Fibroblast of skin of right quadriceps (primary cell): ENCODE measurements at places on chromosomes 12 and 14.

GRCh38 chr12:124350491-124350890 lies 55.6 kb downstream of the RFLNA start:
- no peak for DNase-seq

DNA sequence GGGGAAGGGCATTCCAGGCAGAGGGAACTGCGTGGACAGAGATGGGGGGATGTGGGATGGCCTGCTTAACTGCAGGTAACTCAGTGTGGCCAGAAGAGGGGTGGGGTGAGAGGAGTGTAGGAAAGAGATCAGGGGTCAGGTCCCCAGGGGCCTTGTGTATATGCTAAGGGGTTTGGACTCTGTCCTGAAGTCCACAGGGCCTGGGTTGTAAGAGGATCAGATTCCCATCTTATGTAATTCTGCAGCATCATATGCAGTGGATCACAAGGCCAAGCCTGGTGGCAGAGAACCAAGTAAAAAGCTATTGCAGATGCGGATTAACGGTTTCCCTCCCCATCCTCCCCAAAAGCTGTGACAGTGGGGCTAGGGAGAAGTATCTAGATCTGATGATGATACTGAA lies 8.7 kb downstream of the TCTN1 start:
- no peak for DNase-seq

DNA sequence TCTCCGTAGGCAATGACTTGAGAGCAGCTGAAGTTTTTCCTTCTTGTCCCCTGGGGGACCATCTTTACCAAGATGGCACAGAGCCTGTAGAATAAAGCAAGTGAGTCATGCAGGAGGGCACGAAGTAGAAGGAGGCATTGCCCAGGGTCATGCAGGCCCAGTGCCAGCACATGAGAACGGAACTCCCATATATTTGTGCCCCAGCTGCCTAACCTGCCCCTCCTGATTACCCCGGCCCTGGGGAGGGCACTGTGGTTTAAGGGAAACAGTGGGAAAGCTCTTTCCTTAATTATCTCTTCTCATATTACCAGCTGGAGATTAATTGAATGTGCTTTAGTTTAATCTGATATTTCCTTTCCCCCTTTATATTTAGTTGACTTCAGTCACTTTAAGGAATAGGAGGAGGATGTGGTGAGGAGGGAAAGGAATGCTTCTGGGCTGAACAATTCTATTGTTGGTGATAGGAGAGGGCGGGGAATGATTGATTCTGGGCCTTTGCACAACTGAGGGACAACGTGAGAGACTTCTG lies 51.9 kb downstream of the RASSF8 start:
- peak; percentile 51 for DNase-seq

DNA sequence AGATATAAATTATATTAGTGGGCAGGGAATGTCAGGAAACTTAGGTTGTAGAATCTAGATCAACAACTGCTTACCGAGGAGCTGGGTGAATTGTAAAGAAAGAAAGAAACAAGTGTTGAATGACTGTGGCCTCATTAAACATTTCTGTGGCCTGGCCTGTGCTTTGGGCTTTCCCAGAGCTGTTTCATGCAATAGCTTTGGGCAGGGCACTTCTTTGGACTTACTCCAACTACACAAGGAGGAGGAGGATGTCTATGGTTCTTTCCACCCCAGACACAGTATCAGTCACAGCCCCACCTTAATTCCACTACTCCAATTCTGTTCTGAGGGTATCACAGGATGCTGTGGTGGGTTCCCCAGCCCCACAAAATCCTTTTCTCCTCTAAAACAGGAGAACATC lies 38.0 kb downstream of the DPF3 start:
- peak; percentile 42 for DNase-seq

GRCh38 chr14:91356181-91356763 lies 61.3 kb downstream of the CCDC88C start:
- no peak for DNase-seq

DNA sequence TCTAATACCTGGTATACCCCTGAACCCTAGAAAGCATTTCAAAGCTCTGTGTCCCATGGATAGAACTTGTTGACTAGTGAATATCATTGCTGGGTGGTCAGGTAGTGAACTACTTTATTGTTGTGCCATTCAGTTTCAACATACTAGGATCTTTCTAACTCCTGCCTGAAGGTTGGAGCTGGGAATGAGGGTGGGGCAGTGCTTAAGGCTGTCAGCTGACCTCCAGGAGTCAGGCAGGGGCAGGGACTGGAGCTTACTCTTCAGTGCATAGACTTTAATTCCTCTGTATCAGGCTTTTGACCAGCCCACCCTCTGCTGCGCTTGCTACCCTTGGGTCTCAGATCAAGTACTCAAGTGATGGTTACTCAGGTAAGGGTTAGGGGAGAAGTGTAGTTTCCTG lies 102.6 kb upstream of the RFX4 start:
- DNase-seq, result no peak

- DNase-seq, result no peak
These were observed 21.0 kb downstream of the RPGRIP1 start for GRCh38 chr14:21300892-21301291.

- DNase-seq, result peak; percentile 53
These were observed 1.1 kb downstream of the ETV6 start for GRCh38 chr12:11650286-11651281.

DNA sequence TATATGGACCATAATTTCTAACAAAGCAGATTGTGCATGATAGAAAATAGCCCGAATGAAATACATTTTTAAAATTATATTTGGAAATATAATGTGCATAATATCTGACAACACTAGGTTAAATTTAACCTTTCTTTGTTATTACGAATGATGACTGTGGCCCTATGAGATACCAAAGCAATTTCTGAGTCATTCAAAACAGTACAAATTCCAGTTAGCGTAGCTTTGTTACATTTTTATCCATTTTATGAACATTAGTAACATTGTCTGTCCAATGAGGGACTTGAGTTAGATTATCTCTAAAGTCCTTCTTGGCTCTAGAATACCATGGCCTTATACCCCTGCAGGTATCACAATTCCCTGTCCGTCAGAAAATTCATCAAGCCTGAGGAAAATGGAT lies 39.0 kb upstream of the REP15 start:
- peak; percentile 3 for DNase-seq

DNA sequence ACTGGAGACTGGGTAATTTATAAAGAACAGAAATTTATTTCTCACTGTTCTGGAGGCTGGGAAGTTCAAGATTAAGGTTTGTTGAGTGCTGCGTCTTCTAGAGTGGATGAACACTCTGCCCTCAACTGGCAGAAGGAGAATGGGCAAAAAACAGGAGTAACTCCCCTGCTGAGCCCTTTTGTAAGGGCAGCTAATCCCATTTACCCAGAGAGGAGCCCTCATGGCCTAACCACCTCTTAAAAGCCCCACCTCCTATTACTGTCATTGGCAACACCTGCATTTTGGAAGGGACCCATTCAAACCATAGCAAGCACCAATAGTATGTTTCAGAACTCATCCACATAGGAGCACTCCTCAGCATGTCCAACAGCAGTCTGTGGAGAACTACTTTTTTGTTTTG lies 47.4 kb downstream of the BORCS5 start:
- DNase-seq, result no peak

DNA sequence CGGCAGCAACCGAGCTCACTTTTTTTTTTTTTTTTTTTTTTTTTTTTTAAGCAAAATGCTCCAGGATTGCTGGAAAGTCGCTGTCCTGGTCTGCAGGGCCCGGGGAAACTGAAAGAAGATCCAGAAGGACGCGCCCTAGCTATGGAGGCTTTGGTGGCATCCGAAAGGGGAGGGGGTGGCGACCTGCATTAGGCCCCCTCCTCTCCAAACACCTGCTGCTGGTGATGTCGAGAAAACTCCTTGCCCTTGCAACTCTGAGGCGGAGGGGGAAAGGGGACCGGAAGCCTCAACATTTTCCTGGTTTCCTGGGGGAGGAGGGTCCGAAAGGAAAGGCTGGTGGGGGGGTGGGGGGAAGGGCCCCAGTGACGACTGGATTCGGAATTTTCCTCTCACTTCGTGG lies 421.1 kb downstream of the VRK1 start:
- DNase-seq, result no peak

DNA sequence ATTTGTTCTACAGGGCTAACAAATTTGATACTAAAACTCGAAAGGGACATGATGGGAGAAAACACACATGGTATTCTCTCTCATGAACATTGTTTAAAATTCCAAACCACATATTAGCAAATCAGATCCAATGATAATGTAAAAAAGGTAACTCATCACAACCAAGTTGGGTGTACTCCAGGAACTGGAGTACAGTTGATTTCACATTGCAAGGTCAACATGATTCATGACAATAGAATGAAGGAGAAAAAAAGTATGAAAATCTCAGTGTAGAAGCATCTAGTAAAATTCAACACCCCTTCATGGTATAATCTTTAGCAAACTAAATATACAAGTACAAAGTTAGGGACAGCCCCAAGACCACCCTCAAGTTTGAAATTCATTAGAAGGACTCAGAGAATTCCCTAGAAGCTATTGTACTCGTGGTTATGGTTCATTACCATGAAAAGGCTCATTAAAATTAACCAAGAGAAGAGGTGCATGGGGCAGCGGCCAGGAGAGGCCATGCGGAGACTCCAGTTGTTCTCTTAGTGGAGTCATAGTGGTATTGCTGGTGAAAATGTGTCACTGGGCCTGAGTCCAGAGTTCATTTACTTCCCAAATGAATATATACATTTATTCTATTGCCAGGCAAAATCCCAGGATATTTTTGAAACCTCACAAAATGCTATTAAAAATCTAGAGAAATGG lies 3.1 kb upstream of the CDCA4 start:
- DNase-seq, result peak; percentile 75

GRCh38 chr12:84585776-84586395 lies 326.7 kb downstream of the SLC6A15 start:
- peak; percentile 57 for DNase-seq

DNA sequence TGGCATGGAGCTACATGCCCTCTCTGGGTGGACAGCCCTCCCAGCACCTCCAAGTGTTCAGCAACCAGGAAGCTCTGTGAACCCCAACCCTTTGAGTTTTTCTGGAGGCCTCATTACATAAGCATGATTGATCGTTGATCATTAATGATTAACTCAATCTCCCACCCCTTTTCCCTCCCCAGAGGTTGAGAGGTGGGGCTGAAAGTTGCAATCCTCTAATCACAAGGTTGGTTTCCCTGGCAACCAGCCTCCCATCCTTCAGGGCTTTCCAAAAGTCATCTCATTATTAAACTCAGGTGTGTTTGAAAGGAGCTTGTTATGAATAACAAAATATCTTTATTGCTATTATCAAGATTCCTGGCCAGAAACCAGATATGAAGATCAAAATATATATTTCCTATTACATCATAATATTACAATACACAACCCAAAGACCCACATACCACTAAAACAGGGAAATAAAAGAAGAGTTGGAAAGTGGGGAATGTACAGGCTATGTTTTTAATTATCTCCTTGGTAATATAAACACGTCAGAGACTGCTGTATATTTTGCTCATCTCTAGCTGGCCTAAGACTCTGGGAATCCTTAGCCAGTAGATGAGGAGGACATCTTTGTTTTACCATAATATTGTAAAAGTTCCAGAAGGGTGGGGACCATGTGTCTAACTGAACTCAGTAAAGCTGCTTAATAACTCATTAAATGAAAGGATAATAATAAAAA lies 73.6 kb downstream of the SSPN start:
- DNase-seq, result peak; percentile 69
